ENCODE measurements at places on chromosomes 16 and 17. TPM values are rescaled to one million over a fixed set of nuclear protein-coding genes. Genes with fewer than 3 reads are reported as not detected.

MYH3 gene
- total RNA-seq, result 3.8 TPM

- H3K4me3 ChIP-seq, result no peak overlapping the region
- H3K27me3 ChIP-seq, result peaks cover 4% of the 10 kb centered on the region
Measured at GRCh38 chr17:792277-792676, 10.1 kb downstream of the MRM3 start.

EVPLL gene
- not detected for total RNA-seq

GRCh38 chr17:77546772-77547241 lies 406.0 kb downstream of the SEC14L1 start:
- H3K27ac ChIP-seq, result peak overlapping the region; percentile 50
- DNase-seq, result peak; percentile 26
- peak overlapping the region; percentile 75 for H3K4me3 ChIP-seq
- H3K36me3 ChIP-seq, result no peaks in the 10 kb centered on the region
- H3K27me3 ChIP-seq, result no peaks in the 10 kb centered on the region

ABCA8 gene
- total RNA-seq, result 13.3 TPM

SERPINF2 gene
- total RNA-seq, result 0.19 TPM

DNA sequence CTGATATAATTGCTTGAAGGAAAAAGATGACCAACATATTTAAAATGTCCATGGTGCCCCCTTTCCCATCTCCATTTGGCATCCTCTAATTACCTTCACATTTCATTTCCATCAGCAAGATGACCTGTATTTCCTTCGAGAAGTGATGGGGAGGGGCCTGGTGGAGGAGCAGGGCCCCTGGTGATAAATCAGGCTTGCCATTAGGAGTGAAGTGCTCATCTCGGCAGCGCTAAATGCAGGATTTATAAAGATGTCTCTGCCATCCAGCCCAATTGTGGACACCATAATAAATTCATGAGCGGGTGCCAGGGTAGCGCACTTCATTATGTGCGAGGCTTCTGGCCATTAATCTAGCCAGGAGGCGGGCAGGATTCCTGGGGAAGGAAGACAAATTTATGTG lies 101.5 kb upstream of the IRX6 start:
- H3K36me3 ChIP-seq, result no peaks in the 10 kb centered on the region
- H3K4me1 ChIP-seq, result no peaks in the 10 kb centered on the region
- H3K4me3 ChIP-seq, result no peak overlapping the region
- DNase-seq, result no peak
- peak overlapping the region; percentile 13 for H3K27ac ChIP-seq
- H3K27me3 ChIP-seq, result no peaks in the 10 kb centered on the region

- no peak overlapping the region for H3K27ac ChIP-seq
- DNase-seq, result no peak
- H3K36me3 ChIP-seq, result no peaks in the 10 kb centered on the region
- no peak overlapping the region for H3K4me3 ChIP-seq
- H3K4me1 ChIP-seq, result peaks cover 6% of the 10 kb centered on the region
Measured at GRCh38 chr17:63571632-63572310, 21.5 kb downstream of the DCAF7 start.

- H3K27ac ChIP-seq, result no peak overlapping the region
- H3K4me1 ChIP-seq, result no peaks in the 10 kb centered on the region
- H3K36me3 ChIP-seq, result no peaks in the 10 kb centered on the region
- H3K4me3 ChIP-seq, result no peak overlapping the region
Measured at GRCh38 chr16:31351942-31352325, 3.0 kb upstream of the ITGAX start.

DNA sequence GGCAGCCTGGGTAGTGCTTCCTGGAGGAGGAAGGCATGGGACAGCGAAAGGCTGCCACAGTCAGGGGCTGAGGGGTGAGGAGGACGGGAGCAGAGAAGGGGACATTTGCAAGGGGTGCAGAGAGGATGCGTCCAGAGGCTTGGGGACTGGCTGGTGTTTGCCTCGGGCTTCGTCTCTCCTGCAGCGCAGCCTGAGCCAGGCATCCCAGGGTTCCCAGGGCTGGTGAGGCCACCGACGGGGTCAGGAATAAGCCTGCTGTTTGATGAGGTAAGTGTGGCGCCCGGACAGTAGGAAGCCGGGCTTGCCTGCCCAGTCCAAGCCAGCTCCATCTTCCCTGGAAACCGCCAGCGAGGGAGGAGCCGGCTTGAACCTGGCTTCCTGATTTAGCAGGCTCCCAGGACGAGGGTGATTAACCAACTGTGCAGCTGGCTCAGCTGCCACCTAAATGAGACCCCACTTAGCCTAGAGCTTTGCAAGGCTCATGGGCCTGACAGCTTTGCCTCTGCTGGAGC lies 47.8 kb downstream of the PITPNM3 start:
- no peak overlapping the region for H3K4me3 ChIP-seq
- no peak overlapping the region for H3K27ac ChIP-seq
- DNase-seq, result no peak
- no peaks in the 10 kb centered on the region for H3K4me1 ChIP-seq
- no peaks in the 10 kb centered on the region for H3K36me3 ChIP-seq

DNA sequence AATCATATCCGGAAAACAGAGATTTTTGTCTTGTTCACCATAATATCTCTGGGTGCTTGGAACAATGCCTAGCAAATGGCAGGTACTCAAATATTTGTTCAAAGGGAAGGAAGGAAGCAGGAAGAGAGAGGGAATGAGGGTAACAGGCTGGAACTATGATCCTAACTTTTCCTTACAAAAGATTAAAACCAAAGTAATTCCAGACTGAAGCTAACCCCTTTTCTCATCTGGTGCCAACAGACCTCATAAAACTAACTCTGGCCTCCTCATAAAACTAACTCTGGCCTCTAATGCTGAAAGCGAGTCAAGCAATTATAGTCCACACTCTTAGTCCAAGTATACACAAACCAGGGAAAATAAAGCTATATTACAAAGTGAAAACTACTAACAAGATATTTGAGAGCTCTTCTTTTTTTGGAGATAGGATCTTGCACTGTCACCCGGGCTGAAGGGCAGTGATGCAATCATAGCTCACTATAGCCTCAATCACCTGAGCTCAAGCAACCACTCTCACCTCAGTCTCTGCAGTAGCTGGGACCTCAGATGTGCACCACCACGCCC lies 84.6 kb downstream of the KANSL1 start:
- H3K4me1 ChIP-seq, result peaks cover 63% of the 10 kb centered on the region
- DNase-seq, result no peak
- H3K4me3 ChIP-seq, result no peak overlapping the region
- H3K27me3 ChIP-seq, result no peaks in the 10 kb centered on the region
- H3K36me3 ChIP-seq, result peaks cover 3% of the 10 kb centered on the region
- no peak overlapping the region for H3K27ac ChIP-seq

TM4SF5 gene
- not detected for total RNA-seq

- H3K4me1 ChIP-seq, result peaks cover 5% of the 10 kb centered on the region
- H3K4me3 ChIP-seq, result no peak overlapping the region
- H3K27me3 ChIP-seq, result peaks cover 8% of the 10 kb centered on the region
- DNase-seq, result peak; percentile 85
Measured at GRCh38 chr16:74709441-74709877, 8.8 kb upstream of the MLKL start.

ACOX1 gene
- 22.3 TPM for total RNA-seq

DNA sequence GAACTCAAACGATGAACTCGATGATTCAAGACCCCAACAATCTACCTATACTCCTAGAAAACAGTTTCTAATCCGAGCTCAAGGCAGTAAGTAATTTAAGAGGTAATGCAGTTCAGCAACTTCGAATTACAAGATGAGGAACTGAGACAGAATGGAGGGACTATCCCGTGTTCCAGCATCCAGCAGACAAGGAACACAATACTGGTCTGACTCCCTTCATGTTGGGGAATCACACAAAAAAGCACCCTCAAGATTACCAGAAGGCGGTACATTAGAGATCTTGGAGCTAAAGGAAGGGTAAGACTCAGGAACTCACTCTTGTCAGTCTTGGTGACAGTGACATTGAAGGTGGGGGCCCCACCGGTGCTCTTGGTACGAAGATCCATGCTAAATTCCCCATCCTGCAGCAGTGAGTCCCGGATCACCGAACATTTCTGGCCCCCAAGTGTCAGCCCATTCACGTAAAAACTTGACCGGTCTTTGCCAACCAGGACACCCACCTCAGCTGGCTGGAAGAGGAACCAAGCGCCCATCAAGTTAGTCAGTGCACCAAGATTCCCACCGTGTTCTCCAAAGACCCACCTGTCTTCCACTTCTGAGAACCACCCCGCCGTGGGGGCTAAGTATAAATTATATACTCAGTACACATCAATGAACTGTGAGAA lies 1.9 kb downstream of the PFN1 start:
- H3K4me3 ChIP-seq, result peak overlapping the region; percentile 96
- peaks cover 17% of the 10 kb centered on the region for H3K36me3 ChIP-seq
- H3K4me1 ChIP-seq, result peaks cover 56% of the 10 kb centered on the region
- peaks cover 7% of the 10 kb centered on the region for H3K27me3 ChIP-seq
- H3K27ac ChIP-seq, result peak overlapping the region; percentile 67
- no peak for DNase-seq

DNA sequence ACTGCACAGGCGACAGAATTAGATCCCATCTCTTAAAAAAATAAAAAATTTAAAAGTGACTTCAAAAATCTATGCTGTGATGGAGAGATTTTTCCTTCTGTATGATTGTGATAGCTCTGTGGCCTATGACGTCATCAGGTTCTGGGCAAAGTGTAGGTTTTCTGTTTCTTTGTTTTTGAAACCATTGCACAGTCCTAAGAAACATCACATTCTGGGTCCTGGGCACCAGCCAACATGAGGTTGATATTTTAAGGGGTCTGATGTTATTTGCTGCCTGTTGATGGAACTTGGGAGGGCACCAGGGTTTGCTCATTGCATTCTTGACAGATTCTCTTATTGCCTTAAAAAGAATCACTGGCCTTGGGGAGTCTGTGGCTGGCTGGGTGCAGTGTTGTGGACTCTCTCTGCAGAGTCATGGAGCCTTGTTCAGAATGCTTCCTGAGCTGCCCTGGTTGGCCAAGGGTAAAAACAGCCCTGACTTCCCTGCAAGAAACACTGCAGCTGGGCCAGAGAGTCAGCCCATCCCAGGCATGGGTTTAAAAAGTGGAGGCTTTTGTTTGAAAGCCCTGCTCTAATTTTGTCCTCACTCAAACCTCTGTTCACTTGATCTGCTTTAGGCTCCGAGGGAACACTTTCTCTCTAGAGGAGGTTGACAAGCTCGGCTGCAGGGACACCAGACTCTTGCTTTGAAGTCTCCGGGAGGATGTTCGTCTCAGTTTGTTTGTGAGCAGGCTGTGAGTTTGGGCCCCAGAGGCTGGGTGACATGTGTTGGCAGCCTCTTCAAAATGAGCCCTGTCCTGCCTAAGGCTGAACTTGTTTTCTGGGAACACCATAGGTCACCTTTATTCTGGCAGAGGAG lies 10.5 kb upstream of the CYLD start:
- no peak overlapping the region for H3K4me3 ChIP-seq
- H3K27me3 ChIP-seq, result peaks cover 14% of the 10 kb centered on the region
- no peak for DNase-seq
- H3K4me1 ChIP-seq, result peaks cover 10% of the 10 kb centered on the region

ZNF469 gene
- 0.52 TPM for total RNA-seq

DNA sequence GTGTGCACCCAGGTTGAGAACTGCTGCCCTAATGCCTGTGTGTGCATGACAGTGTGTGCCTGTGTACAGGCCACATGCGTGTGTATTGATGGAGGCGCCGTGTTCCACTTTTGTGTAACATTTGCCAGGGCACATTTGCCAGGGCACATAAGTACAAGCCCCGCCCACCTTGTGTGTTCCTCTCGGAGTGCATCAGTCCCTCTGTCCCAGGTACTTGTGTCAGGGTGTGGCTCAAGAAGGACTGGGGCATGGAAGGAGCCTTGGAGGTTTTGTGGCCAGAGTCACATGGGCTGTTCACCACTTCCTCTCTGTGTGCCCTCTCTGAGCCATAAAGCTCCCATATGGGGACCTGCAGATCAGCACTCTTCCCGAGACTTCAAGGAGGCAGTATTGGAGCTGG lies 73.9 kb downstream of the MRM1 start:
- H3K36me3 ChIP-seq, result no peaks in the 10 kb centered on the region
- no peak overlapping the region for H3K4me3 ChIP-seq
- no peaks in the 10 kb centered on the region for H3K4me1 ChIP-seq
- no peak for DNase-seq
- no peak overlapping the region for H3K27ac ChIP-seq

MYH13 gene
- total RNA-seq, result not detected

HOXB2 gene
- 60.9 TPM for total RNA-seq

All from neural crest cell (in vitro differentiated cells).